ENCODE measurements at places on chromosomes 1 and 21. TPM values are rescaled to one million over a fixed set of nuclear protein-coding genes. Genes with fewer than 3 reads are reported as not detected.

DNA sequence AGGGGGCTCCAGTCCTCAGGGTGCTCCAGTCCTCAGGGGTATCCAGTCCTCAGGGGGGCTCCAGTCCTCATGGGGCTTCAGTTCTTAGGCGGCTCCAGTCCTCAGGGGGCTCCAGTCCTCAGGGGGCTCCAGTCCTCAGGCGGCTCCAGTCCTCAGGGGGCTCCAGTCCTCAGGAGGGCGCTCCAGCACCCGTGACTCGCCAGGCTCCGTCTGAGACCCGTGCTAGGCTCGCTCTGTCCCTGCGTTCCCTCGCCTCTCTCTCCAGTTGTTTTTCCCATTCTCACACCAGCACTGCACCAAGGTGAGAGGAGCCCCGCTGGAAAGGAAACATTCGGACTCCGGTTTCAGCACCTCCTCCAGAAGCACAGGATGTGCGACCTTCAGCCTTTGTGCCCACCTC lies 9.4 kb upstream of the OR2M2 start:
- no peak for DNase-seq

GRCh38 chr1:247574664-247575063 lies 13.5 kb upstream of the OR2G2 start:
- no peak for DNase-seq

- DNase-seq, result peak; percentile 82
These were observed 57.9 kb downstream of the LACTBL1 start for GRCh38 chr1:22914633-22915217.

DNA sequence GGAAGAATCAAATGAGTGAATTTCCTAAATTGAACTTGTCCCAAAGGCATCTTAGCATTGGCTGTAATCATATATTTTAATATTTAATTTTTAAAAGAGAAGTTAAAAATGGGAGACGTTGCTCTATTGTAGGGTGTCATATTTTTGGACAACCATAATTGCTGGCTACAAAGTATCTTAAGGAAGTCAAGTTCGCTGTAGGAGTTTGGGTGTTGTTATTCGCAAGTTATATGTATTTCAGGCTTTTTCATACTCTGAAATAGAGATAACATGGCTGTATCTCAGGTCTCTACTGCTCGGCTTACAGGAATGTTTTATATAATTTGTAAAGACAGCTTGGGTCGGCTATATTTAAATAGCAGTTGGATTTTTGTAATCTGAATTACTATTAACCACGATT lies 852 bp downstream of the TMEM50A start:
- no peak for DNase-seq

GRCh38 chr1:89270423-89270822 lies 2.2 kb downstream of the GBP5 start:
- DNase-seq, result no peak

- DNase-seq, result no peak
These were observed 141.0 kb downstream of the TNFSF18 start for GRCh38 chr1:172909606-172910326.

GRCh38 chr1:63173161-63173560 lies 149.2 kb upstream of the FOXD3 start:
- DNase-seq, result no peak

DNA sequence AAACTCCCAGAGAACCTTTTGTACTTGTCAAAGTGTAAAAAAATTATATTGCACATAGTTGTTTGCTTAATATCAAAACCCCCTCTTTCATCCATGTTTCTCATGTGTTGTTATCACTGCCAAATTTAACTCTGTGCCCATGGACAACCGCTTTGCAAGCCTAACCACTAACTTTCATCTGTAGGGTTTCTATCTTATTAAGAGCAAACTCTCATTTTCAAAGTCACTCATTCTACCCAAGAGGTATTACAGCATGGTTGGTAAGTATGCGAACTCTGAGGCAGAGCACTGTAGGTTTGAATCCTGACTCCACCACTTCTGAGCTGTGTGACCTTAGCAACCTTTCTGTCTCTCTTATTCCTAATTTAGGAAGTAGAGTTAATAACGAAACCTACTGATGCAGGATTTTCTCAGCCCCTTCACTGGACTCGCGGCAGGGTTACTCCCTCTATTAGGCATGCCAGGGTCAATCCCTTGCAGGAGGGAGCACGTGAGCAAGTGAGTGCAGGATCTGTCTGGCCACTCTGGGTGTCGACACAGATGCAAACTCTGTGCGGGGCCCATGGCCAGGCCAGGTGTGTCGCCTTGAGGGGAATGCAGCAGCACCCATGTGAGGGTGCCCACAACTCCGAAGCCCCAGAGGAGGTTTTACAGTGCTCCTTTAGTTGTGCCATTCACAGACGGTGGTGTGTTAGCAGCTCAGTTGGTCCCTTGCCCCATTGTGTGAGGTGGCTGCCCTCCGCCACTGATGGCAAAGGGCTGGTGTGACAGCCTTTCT lies 361.5 kb upstream of the ADGRL2 start:
- DNase-seq, result no peak

GRCh38 chr1:210978316-210978973 lies 155.5 kb downstream of the KCNH1 start:
- DNase-seq, result no peak

GRCh38 chr1:160626509-160627342 lies 20.1 kb downstream of the SLAMF1 start:
- DNase-seq, result no peak

GRCh38 chr1:30145723-30146303 lies 577.6 kb downstream of the MATN1 start:
- DNase-seq, result peak; percentile 13

DNA sequence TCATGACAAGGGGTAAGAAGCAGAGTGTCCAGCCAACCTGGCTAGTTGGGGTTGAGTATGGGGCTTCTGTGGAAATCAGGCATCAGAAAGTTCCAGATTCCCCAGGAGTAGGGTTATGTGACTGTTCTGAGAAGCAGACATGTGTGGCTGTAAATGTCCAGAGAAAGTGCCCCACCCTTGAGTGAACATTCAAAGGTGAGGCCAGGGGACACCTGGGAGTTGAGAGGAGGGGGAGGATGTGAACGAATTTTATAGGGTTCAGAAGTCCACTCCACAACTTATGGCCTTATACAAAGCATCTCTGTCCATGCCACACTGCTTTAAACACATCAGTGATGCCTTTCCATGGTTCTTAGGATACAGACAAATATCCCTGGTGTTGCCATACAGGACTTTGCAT lies 133.3 kb downstream of the IGSF21 start:
- DNase-seq, result no peak

GRCh38 chr1:90973897-90974798 lies 47.7 kb downstream of the ZNF644 start:
- no peak for DNase-seq

GRCh38 chr1:89938171-89939055 lies 56.5 kb upstream of the ZNF326 start:
- no peak for DNase-seq

DNA sequence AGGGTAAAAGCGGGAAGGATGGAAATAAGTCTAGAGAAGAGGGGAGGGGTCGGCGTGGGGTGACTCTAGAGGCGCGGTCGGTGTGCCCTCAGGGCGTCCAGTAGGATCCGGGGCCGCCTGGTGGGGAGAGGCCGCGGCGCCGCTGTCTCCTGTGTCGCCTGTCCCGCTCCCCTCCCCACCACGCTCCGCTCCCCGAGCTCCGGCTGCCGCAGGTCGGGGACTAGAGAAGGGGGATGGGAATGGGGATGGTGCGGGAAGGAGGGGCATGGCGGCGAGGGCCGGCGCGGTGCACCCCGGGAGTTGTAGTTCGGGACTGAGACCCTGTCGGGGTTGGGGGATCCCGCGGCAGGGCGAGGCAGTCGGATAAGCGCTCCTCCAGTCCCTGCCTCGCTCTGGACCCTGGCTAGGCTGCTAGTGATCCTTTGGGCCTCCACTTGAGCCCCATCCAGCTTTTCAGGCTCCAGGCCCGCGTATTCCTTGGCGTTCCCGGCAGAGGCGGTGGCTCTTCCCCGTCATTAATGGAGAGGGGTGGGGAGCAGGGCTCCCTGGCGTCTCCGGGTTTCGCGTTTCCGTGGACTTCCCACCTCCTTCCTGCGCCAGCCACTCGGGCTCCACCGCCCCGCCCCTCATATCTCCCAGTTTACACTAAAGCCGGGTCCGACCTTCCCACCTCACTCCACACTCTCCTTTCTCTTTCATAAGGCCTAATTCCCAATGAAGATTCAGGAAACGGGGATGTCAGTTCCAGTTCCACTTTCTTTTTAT lies at the start of gene ENTREP3:
Gene ENTREP3 (minus strand): TSS at position 241 of the 765 bp plus-strand sequence. CDS start 606 bp downstream, outside the sequence.
- DNase-seq, result peak; percentile 99

- no peak for DNase-seq
These were observed 39.8 kb downstream of the NEK7 start for GRCh38 chr1:198196630-198197029.

DNA sequence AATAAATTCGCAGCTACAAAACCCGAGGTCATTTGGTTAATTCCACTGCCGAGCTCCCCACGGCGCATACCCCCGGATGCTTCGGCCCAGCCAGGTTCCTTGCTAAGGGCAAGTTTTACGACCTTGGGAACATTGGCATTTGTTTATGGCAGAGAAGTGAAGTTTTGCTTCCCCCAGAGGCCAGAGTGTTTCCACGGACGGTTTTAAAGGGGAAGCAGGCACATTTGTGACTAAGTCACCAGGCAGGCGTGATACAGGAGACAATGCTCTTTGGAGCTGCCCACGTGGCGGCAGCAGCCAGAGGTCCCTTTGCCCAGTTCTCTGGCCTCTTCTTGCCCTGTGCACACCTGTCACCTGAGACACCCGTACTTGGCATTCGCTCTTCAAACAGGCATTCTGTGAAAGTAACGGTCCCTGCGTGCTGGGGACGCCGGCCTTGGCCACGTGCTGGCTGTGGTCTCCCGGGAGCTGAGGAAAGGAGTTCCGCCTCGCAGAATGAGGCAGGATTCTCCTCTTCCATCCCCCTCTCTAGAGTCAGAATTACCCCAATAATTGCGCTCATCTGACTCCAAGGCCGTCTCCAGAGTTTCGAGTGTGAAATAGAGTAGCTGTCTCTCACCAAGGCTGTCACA lies 138.3 kb downstream of the PRDM16 start:
- DNase-seq, result no peak

GRCh38 chr1:93574511-93574910 lies 107.1 kb downstream of the BCAR3 start:
- DNase-seq, result no peak

GRCh38 chr1:153942766-153943549 lies 3.6 kb downstream of the DENND4B start:
- DNase-seq, result no peak

DNA sequence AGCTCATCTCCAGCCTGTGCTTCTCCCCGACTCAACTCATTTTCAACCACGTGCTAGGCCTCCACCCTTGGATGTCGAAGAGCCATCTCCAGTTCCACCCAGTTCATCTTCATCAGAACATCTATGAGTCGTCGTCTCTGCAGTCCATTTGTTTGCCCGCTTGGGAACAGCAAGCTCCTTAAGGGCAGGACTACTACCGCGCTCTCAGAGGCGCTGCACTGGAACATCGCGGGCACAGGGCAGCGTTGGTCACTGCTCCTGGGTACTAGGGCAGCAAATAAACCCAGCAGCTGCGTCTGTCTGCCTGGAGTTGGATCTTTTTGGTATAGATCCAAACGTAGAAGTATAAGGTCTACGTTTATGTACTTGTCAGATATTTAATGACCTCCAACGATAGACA lies 478 bp upstream of the PRDM2 start:
- peak; percentile 44 for DNase-seq

KIF21B gene
- total RNA-seq, result 14.1 TPM

TMEM61 gene
- total RNA-seq, result 1.0 TPM

SPRR3 gene
- total RNA-seq, result not detected

CLEC20A gene
- total RNA-seq, result not detected

HAPLN2 gene
- 0.73 TPM for total RNA-seq

DEPDC1 gene
- total RNA-seq, result 66.5 TPM

CLCA2 gene
- not detected for total RNA-seq

CD52 gene
- total RNA-seq, result 5.1 TPM

MACF1 gene
- total RNA-seq, result 152 TPM

UBASH3A gene
- total RNA-seq, result not detected

NT5C1A gene
- not detected for total RNA-seq

Data from H7 (cell line).